Renal cortex interstitium (tissue), 15 donors: ENCODE measurements at places on chromosomes 6 and 20.

DNA sequence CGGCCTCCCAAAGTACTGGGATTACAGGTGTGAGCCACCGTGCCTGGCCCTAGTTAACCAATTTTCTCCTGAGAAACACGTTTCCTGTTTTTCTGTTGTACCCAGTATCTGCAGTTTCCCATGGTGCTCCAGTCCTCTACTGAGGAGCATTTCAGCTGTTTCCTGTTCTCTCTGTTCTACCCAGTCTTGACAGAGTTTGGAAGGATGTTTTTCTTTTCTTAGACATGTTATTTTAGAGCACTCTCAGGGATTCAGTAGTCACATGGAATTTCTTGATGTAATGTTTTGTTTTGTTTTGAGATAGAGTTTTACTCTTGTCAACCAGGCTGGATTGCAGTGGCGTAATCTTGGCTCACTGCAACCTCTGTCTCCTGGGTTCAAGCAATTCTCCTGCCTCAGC is 129.8 kb upstream of the TIAM2 start:
- no peak for DNase-seq

DNA sequence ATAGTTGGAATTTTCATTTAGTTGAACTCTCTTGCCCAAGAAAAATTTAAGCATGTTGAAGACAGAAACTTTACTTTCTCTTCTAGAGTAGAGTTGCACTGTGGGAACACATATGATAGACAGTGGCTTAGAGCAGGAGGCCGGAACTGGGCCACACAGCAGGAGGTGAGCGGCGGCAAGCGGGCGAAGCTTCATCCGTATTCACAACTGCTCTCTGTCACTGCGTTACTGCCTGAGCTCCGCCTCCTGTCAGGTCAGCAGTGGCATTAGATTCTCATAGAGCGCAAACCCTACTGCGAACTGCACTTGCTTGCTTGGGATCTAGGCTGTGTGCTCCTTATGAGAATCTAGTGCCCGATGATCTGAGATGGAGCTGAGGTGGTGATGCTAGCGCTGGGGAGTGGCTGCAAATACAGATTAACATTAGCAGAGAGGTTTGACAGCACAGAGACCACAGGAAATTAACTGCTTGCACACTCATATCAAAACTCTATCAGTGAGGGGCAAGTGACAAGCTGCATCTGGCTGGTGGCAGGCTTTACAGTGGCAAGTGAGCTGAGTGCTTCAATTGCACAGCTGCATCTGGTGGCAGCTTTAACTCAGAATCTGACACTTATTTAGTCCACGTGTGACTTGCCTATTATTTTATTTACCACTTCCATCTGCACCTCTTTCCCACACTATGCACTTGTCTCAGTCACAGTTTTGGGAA is 174.9 kb upstream of the C6orf118 start:
- no peak for DNase-seq

DNA sequence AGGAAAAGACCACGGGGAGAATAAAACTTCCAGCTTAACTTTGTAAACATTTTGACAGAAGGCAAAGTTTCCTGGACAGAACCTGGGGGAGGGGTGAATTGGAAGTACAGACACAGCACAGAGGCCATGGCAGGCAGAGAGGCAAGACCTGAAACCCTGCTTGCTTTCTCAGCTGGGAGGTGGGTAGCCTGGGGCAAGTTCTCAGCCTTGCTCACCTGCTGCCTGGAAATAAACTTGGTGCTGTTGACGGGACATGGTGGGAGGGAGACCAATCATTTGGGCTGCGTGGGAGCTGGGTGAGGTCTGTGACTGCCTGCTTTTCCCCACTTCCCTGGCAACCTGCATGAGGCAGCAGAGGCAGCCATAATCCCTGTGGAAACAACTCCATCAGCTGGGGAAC is 221.3 kb downstream of the MOXD1 start:
- no peak for DNase-seq

DNA sequence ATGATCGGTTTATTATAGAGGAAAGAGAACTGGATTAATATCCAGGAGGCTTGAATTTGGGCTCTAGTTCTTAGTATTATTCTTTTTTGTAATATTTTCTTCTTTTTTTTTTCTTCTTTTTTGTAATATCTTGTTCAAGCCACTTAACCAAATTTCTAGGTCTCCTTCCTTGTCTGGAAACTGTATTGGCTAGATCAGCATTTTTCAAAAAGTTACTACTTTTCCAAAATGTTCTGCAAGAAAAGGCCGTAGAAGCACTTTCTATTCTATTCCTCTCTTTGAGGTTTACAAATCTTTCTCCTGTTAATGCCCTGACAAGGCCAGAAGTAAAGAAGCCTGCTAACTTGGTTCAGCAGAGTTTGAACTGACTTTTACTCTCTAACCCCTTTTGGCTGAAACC is 12.0 kb downstream of the BMP6 start:
- no peak for DNase-seq

DNA sequence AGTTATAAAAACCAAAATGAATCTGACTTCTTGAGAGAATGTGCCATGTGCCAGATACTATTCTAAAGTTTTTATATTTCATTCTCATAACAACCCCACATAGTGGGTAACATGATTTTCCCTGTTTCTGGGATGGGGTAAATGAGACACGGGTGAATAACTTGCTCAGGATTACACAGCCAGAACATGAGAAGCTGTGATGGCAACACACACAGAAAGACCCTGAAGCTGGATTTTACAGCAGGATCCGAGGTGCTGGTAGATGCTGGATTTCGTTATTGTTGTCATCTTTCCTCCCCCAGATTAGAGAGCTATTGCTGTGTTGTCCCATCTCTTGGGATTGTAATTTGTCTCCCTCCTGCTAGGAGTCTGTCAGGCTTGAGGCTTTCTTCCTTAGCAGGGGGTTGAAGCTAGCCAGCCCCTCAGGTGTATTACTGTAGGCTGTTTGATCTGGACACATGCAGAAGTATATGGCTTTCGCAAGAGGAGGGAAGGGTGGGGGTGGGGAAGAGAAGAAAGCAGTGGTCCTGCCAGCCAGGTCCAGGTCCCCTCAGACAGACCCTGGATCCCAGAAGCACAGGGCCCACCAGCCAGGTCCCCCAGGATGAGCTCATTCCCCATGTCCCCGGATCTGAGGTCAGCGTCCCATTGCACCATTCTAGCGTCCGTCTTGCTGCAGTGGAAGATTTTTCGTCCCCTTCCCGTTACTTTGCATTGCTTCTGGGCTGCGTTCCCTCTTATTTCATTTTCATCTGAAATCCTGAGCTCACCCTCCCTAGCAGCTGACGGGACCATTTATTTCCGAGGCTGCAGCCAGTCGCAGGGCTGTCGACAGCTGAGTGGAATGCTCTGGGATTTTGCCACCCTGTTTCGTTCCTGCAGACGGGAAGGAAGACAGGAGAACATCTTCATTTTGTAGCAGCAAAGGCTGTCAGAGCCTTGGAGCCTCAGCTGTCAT is 7.3 kb upstream of the KCNG1 start:
- no peak for DNase-seq

DNA sequence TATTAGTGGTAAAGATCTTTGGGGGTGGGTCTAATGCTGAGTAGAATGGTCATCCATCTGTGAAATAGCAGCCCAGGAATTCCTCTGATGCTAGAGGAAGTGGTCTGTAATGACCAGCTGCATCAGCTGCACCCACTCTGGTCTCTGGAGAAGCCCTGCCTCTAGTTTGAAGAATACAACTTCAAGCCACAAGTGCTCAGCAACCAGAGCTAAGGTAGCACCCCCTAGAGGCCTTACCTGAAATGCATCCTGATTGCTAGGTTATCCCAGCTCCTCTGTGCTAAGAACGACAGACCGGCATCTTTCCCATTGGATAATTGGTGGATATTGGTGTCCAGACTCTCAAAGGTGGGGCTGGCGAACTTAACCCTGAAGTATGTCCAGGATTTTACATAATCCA is 58.2 kb downstream of the DNAH8 start:
- DNase-seq, result no peak

GRCh38 chr6:43725643-43726580 is 38.3 kb upstream of the MRPS18A start:
- DNase-seq, result no peak

DNA sequence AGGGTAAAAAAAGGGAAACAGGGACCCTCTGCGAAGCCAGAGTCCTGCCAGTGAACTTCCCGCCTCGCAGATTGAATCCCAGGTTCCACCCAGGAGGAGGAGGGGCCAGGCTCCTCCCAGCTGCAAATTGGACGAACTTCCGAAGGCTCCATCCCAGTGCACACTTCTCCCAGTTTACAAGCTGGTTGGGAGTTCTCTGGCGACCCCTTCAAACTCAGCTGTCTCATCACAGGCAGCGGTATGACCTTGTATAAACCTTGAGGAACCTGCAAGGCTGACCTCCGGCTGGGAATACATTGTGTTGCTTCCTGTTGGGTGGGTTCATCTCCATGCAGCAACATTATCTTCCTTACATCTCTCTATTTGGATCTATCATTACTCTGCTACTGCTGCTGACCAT is 962.7 kb downstream of the GRIK2 start:
- no peak for DNase-seq

DNA sequence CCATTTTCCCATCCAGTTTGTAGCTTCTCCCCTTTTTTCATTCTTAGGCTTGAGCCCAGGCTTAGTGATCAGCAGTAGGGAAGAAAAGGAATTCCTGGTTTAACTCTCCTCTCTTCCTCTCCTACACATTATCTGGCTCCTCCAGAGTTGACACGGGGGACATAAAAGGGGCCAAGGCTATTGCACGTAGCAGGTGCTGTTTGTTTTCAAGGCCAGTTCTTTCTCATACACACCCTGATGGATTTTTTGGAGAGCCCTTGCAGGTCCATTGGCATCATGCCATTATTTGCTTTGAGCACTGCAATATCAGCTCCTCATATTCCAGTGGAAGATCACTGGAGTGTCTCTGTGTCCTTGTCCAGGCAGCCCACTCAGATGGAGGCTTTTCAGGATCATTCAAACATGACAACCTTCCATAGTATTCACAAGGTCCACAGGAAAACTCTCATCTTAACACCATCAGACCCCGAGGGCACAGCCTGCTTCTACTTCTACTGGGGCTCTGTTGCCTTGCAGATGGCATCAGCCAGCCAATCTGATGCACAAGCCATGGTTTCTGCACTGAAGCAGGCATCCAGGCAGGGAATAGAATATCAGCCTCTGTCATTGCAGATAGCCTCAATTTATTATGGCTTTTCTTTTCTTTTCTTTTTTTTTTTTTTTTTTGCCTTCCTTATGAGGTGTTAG is 18.8 kb downstream of the PLCB4 start:
- no peak for DNase-seq

DNA sequence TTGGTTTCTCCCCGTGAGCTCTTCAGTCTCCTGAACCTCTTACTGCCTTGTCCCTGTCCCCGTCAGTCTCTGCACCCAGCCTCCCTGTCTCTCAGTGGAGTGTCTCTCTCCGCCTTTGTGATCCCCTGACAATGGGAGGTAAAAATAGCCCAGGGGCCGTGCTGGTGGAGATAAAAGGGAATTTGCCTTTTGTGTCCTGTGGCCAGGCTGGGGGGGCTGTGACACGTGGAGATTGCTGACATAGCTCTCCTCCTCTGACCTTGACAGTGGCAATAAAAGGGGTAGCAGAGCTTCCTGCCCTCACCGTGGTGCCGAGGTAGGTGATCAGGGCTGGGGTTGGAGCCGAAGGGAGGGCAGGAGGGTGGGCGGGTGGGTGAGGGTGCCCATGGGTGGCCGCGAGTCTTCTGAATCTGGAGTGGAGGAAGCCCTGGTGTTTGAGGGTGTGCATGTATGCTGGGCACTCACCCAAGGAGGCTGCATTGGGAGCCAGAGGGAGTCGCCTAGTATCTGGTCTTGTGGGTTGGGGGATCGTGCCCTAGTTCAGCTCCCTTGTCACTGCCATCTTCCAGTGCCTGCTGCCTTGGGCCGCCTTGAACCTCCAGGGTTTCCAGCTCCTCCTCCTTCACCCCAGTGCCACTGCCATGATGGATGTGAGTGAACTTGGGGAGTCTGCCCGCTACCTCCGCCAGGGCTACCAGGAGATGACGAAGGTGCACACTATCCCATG is 21.9 kb downstream of the MYH7B start:
- DNase-seq, result no peak

GRCh38 chr6:10901770-10902169 is 14.9 kb downstream of the SYCP2L start:
- DNase-seq, result no peak

GRCh38 chr6:31225735-31226134 is 46.2 kb downstream of the HLA-C start:
- no peak for DNase-seq

GRCh38 chr20:23497536-23497935 is 6.6 kb downstream of the CST8 start:
- no peak for DNase-seq

DNA sequence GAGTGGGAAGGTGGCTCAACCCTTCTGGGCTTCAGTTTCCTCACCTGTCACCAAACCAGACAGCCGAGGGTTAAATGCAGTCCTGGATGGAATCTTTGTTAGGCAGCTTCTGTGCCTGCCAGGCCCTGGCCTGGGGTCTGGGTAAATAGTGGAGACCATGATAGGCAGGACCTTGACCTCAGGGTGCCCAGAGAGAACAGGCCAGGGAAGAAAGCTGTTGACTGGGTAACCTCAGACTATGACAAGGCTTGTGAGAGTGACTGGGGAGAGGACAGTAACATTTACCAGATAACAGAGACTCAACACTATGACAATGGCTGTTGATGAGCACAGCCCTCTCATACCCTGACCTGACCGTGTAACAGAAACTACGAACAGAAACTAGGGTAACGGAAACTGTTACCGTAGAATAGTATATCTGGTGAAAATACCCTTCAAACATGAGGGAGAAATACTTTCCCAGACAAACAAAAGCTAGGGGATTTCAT is 218.3 kb downstream of the PREX1 start:
- no peak for DNase-seq

DNA sequence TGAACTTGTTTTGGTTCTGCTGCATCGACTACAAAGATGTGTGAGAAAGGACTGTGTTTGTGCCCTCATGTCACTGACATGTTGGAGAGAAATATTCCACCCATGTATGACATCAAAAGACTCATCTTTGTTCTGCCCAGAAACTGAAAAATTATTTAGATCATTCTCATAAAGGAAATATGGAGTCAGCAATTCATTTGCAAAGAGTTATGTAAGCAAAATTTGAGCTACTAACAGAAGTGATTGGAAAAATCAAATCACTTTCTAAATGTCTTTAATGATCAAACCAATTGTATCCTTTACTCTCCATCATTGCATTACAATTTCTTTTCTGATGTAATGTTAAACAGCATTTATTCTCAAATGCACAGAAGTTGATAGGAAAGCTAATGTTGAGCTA is 19.3 kb downstream of the ADAT2 start:
- no peak for DNase-seq

DNA sequence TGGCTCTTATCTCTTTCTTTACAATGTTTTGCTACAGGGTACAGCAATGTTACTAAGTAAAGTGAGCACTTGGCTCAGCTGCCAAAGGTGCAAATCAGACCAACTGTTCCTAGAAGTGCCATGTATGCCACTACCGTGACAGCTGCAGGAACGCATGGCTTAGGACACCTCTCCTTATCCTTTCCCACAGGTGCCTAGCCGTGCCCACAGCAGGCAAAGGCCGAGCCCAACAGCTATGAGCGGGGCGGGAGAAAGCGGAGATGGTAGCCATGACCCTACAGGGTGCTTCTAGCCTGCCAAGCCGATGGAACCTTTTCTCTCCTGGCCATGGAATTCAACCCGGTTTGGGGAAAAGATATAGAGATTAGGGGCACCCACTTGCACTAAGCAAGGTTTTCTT is 97.1 kb downstream of the FAXC start:
- DNase-seq, result no peak

- peak; percentile 83 for DNase-seq
Observed at GRCh38 chr6:27145731-27146455, 101.6 kb upstream of the PRSS16 start.

- no peak for DNase-seq
Observed at GRCh38 chr6:19181211-19181610, 656.0 kb upstream of the ID4 start.
